ENCODE measurements at places on chromosomes 1 and 21.
A peak's percentile ranks its signal among the peaks of the same experiment; 100 is the strongest.

DNA sequence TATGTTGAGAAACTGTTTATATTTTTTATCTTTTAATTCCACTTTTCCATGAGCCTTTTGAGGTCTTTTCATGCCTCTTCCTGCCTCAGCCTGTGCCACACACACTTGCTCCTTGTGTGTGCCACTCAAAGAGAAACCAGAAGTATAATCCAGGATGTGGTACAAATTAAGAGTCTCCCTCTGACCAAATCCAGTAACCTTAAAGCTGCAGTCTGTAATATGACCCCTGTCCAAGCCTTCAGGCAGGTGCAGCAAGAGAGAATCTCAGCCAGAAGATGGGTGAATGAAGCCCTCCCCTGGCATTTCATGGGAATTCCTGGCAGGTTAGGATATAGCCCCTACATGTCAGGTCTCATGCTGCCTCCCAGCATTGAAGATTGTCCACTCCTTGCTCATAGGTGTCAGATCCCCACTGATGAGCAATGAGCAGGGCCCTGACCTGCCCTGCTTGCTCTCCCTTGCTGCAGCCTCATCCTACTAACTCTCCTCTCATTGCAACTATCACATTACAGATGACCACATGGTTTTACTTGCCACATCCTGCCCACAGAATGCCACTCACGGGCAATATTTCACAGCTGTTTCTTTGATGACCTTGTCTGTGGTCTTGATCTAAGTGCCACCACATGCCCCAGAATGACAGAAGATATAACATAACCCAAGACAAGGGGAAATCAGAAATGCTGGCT, 169.3 kb downstream of the SEC16B start:
- no peak for DNase-seq

GRCh38 chr21:45004481-45005247, 64.8 kb downstream of the SLX9 start:
- no peak for DNase-seq

DNA sequence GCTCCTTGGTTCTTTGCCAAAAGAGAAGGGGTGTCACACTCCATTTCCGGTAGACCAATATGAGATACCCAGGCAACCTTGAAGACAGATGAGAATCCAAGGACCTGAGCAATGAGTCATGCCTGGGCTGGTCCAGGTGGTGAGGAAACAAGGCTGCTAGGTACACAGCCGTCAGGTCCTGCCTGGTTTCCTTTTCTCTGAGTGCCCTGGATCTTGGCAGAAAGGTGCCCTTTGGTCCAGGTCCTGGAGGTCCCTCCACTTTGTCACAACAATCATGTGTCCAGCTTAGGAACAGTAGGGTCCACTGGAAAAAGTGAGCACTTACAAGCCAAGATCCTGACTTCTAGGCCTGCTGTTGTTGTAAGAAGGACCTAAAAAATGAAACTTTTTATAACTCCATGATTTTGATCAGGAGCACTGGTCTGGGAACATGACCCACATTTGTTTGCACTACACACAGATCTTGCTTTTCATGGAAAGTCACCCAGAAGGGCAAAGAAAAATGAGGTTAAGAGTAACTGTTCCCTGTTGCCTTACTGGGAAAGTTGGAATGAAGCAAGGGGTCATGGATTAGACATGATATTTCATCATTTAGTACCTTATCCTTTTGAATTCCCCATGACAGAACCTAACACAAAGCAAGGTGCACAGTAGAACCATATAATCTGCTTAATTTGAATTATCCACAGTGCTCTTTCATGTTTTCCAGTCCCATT, 94.7 kb downstream of the PAPPA2 start:
- no peak for DNase-seq

DNA sequence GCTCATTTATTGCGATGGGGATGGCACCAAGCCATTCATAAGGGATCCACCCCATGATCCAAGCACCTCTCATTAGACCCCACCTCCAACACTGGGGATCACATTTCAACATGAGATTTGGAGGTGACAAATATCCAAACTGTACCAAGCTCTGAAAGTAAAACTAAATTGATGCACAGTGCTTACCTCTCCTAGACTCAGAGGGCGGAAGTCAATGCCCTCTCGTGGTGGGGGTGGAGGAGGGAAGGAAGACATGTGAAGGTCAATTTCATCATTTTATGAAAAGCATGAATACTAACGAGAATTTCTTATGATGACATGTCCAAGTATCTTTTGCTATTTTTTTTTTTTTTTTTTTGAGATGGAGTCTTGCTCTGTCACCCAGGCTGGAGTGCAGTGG, 120.0 kb downstream of the PGBD5 start:
- no peak for DNase-seq

DNA sequence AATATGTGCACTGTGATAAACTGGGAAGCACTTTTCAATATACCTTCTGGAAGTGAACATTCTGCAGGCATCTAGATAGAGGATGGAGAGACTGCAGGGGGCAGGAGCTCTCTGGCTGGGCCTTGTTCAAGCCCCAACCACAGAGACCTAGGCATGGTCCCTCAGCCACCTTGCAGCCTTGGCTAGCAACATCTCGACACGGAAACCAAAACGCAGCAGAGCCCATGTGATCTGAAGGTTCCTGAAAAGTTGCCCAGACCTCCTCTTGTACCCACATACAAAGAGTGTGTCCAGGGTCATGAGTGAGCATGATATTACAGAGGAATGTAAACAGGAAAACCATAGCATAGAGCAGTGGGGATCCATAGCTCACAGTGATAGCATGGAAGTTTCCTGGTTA, 33.1 kb upstream of the SAMD11 start:
- no peak for DNase-seq

GRCh38 chr1:31422505-31423319, 9.7 kb downstream of the SERINC2 start:
- peak; percentile 80 for DNase-seq

DNA sequence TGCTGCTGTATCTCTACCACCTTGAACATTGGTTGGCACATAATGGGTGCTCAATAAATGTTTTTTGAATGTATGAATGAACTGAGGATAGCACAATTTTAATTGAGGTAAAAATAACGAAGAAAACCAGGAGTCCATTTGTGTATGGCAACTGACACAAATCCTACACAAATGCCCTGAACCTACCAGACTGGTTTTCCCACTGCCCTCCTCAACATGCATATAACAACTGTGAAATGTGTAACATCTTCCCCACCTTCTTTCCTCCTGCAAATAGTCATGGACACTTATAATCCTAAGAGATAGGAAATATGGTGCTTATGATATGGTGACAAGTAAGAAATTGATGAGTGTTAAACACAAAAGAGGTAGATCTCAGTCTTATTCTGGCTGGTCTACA, 9.9 kb upstream of the LMO4 start:
- DNase-seq: no peak

DNA sequence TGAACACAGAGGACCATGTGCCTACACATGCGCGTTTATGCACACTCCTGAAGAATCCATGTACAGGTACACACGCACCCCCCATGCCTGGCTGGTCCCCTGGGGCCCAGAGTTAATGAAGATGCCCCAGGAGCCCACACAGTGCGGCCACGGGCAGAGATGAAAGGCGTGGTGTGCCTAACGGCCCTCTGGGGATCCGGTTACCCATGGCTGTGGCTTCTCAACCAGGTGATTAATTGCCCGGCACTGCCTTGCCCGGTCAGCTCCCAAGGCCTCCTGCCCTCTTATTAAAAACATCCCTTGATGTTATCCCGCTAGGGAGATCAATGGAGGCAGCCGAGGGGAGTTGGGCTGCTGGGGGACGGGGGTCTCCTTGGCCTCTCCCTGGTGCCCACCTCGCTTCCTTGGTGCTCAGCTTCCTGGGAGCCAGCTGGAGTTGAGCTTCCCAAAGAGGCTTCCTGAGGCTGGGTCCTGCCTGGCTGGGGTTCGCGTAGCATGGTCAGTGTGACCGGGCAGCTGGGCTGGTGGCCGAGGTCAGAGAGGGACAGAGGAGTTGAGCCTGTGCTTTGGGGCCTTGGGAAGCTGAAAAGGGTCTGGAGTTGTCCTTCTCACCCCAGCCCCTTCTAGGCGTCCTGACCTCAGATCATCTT, 75.0 kb upstream of the WNT4 start:
- DNase-seq: no peak

GRCh38 chr1:35539073-35539823, 18.0 kb downstream of the KIAA0319L start:
- DNase-seq: peak; percentile 45

DNA sequence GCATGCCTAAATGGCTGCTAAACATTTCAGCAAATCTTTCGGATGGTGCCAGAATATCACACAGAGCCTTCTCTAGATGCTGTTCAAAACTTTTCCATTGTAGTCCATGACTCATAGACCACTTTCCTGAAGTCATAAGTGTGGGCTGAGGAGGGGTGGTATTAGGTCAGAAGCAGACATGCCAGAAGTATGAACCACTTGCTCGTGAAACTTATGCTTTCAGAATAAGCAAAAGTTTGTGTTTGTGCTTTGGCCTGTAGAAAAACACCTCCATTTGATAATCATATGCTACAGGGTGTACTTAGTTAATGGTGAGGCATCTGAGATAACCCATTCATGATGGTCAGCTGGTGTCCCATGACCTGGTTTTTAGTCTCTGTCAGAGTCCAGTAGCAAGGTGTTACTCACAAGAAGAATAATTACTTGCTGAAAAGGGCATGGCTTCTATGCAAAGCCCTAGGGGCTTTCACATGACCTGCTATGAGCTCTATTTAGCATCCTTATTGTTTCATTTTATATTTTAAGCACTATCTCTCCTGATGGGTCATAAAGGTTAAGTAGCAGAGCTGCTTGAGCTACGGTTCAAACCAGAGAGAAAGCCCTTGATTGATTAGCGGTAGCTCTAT, 183.1 kb upstream of the IVNS1ABP start:
- peak; percentile 89 for DNase-seq

DNA sequence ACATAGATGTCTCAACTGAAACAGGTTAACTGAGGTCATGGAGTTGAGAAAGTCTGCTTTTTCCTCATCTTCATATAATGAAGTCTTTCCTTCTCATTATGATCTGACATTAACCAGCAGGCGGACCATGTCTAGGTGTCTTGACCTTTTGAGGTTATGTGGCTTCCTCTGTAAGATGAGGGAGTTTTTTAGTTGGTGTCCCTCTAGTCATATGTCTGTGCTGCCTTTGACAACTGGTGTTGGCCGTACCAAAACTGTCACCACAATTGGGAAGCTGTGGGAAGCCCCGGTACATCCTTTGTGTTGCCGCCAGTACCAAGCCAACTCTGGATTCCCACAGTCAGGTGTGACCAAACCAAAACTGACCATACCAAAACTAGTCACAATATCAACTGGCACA, 105.1 kb downstream of the PBX1 start:
- no peak for DNase-seq

GRCh38 chr1:233376382-233377110, 49.0 kb downstream of the MAP3K21 start:
- DNase-seq: no peak

DNA sequence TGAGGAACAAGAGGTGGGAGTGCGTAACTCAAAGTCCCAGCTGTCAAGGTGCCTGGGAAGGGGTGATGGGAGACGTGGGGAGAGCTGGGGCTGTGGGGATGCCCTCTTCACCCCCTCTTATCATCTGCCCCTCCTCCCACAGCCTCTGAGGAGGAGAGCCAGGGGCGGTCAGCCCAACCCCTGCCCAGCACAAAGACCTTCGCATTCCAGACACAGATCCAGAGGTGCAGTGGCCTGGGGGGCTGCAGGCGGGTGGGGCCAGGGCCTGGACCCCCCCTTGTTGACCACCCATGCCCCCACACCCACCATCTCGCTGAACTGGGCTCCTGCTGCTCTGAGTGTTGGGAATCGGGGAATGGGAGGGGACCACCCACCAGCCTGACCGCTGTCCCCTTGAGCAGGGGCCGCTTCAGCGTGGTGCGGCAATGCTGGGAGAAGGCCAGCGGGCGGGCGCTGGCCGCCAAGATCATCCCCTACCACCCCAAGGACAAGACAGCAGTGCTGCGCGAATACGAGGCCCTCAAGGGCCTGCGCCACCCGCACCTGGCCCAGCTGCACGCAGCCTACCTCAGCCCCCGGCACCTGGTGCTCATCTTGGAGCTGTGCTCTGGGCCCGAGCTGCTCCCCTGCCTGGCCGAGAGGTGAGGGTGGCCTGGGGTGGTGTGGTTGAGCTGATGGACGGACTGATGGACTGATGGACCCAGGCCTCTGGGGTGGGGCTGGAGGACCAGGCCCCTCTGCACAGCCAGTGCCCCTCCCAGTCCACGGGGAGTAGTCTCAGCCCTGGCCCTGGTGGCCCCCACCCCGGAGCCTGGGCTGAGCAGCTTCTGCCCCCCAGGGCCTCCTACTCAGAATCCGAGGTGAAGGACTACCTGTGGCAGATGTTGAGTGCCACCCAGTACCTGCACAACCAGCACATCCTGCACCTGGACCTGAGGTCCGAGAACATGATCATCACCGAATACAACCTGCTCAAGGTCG, 29.7 kb downstream of the TRIM11 start:
- no peak for DNase-seq

DNA sequence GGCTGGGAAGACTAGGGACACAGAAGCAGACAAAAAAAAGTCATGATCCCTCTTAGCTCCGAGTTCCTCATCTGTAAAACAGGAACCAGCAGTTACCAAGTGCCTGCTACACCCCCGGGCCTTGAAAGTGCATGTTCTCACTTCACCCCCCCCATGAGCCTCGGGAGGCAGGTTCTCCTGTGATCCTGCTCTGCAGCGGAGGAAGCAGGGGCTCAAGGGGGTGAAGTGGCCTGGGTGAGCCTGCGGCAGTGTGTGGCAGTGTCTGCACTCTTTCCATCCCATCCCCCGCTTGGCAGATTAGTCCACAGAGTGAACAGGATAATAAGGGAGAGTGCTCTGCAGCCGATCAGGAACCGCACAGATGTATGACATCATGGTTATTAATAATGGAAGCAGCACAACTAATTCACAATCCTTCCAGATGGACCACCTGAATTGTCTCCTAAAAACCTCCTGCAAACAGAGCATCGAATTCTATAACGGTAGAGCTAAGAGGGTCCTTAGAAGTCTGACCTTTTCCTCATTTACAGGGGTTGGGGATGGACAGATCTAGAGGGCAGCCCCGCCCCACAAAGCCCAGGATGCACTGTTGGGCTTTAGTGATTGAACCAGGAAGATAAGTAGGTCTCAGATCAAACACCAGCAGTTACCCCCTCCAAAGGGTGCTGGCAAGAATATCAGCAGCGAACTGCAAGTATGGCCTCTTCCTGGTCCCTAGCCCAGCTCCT, 174.1 kb upstream of the EDN2 start:
- DNase-seq: no peak

Data from fibroblast of the aortic adventitia (primary cell).